ENCODE measurements at places on chromosomes 1 and 21.

- DNase-seq = no peak
Measured at GRCh38 chr1:241747992-241748391, 95.9 kb downstream of the WDR64 start.

DNA sequence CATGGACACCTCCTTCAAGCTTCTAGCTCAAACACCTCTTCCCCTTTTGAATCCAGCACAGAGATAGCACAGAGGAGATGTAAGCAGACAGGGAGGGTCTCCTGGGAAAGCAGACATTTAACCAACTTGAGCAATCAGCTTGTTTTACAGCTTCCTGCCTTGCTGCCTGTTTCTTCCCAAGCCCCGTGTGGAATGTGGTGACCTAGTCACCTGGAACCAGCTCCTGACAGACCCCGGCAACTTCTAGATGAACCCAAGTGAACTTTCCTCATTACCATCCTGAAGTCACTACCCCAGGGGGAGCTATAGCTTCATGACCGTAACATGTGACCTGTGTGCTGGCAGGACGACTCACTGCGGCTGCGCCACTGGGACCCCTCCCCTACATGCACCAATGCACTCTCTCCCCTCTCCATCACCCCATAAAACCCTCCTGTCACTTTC, 24.1 kb upstream of the TTF2 start:
- no peak for DNase-seq

DNA sequence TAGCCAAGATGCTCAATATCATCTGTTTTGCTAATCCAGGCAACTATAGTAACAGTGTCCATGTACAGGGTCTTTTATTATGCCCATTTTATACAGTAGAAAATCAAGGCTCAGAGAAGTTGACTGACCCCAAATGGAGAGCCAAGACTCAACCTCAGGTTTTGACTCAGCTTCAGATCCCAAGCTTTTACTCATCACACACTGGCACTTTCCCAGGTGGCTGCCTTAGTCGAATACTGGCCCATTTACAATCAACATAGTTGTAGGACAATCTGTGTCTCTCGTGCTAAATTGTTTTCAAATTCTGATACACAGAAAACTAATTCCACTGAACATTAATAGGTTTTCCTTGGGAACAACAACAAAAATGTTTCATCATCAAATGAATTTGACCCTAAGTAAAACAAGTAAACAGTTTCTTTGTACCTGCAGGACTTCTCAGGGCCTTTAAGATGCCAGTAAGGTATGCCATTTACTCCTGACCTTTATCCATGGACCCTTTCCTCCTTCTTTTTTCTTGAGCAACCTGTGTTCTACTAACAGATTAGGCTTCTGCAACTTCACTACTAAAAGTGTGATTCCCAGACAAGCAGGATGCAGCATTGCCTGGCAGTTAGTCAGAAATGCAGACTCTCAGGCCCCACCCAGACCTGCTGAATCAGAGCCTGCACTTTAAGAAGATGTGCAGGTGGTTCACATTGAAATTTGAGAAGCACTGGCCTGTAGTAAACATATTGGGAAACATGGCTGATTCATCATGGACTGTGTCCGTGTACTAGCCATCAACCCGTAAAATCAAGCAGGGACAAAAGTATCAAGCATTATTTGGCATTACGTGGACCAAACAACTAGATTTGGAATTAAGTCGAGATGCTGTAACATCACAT, 128.8 kb downstream of the RRAGC start:
- DNase-seq = no peak

DNA sequence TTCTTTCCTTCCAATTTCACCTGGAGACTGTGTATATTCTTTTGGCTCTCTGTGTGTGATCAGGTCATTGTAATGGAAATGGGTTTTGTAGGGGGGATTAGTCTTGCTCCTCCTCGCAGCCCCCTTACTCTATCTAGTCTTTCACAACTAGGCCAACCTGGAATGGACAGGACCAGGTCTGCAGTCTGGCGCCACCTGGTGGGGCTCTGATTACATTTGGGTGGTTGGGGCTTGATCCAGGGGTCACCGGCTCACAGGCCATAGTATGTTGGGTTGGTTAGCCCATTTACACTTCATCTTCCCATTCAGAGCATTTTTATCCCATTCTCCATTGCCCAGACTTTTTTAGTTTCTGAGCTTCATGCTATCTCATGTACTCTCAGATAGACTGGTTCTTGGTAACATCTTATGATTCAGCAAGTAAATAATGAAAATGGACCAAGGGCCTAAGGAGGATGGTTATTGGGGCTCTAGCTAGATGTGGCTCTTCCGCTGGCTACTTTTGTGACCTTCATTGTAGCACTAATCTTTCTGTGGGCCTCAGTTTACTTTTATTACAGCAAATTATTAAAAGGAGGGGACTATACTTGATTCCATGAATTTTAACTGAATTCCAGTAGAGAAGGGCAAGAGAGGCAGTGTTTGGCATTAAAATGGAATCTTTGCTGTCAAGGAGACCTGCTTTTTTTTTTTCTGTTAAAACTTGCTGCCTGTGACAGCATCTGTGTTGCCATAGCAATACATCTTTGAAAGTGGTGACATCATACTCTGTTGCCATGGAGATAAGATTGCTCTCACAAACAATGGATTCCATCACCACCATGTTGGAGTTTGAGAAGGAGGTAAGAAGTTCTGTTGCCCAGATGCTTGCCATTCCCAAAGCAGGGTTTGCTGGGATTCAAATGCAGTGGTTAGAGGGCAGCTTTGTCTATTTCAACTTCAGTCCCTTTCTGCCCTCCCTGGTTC, 150.1 kb downstream of the PLXNA2 start:
- peak; percentile 81 for DNase-seq

- DNase-seq = no peak
Measured at GRCh38 chr1:206855859-206856258, 9.6 kb upstream of the IL20 start.

- no peak for DNase-seq
Measured at GRCh38 chr1:25579292-25580252, 36.2 kb downstream of the LDLRAP1 start.

GRCh38 chr1:33815061-33815460, 48.8 kb upstream of the HMGB4 start:
- DNase-seq = no peak

DNA sequence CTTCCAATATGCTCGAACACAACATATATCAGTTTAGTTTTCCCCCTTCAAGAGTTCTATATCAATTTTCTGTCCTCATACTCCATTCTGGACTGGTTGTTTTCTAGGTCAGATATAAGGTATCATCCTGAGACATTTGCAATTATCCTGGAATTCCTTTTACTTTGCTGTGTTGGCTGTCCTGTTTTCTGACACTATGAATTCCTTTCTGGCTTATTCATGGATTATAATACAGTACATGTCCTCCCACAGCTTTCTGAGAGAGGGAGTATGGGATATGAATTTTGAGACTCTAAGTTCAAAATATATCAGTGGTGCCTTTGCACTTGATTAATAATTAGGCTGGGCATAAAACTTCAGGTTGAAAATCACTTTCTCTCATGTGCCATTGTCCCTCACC, 11.9 kb downstream of the PHTF1 start:
- no peak for DNase-seq

DNA sequence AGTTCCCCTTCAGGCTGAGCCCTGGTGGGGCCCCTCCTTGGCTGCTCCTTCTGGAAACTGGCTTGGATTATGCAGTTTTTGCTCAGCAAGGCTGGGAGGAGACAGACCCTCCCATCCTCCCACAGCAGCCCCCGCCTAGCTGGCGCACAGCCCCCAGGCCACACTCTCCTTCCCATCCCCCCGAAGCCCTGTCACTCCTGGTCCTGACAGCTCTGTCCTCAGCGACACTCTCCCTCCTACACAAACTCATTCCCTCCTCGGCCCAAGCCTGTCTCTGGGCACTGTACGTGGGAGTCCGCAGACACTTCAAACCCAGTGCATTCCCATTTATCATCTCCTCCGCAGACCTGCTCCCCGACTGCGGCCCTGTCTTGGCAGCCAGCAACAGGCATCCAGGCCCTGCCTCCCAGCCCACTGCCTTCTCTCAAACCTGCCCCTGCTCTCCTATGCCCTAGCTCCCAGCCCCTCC, 25.0 kb upstream of the EPHB2 start:
- DNase-seq = no peak

GRCh38 chr1:211985556-211986264, 49.6 kb downstream of the INTS7 start:
- DNase-seq = no peak
